Fibroblast of the aortic adventitia (primary cell): ENCODE measurements at places on chromosomes 1 and 21.

- DNase-seq = no peak
Observed at GRCh38 chr1:245036102-245036501, 118.7 kb upstream of the KIF26B start.

- no peak for DNase-seq
Observed at GRCh38 chr1:11704691-11705475, 13.4 kb downstream of the DRAXIN start.

DNA sequence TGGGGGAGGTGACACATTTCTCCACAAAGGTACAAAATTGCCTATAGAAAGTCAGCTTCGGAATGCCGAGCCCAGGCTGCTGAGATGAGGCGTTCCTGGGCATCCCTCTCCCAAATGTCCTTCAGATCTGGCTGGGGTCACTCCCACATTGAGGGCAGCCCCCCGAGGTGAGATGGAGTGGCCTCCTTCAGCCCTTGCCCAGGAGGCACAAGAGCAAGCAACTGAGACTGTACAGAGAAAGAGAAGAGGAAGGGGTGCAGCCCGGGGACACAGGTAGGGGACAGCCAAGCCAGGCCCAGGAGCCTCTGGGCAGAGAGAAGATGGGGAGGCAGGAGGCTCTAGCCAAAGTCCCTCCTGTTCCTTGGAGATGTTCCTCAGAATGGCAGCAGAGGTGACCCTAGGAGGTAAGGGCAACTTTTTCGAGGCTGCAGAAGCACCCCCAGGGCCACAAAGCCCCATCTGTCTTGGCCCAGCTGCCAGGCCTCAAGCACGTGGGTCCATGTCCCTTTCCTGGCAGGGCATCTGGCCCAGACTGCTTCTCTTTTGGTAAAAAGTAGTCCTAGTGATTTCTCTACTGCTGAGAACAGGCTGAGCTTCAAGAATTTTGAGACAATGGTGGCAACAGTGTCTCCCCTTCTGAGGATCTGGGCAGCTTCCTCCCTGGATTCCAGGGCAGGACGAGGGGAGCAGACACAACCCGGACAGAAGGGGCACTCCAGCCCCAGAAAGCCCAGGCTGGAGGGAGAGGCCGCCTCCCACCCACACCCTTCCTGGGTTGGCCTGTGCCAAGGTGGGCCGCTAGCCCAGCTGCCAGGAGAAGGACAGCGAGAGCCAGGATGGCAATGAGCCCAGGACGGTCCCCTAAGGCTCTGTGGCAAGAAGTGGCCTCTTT is 68.0 kb downstream of the LRRN2 start:
- DNase-seq = no peak

- peak; percentile 2 for DNase-seq
Observed at GRCh38 chr1:191831572-191831971, 326.7 kb upstream of the RGS18 start.

DNA sequence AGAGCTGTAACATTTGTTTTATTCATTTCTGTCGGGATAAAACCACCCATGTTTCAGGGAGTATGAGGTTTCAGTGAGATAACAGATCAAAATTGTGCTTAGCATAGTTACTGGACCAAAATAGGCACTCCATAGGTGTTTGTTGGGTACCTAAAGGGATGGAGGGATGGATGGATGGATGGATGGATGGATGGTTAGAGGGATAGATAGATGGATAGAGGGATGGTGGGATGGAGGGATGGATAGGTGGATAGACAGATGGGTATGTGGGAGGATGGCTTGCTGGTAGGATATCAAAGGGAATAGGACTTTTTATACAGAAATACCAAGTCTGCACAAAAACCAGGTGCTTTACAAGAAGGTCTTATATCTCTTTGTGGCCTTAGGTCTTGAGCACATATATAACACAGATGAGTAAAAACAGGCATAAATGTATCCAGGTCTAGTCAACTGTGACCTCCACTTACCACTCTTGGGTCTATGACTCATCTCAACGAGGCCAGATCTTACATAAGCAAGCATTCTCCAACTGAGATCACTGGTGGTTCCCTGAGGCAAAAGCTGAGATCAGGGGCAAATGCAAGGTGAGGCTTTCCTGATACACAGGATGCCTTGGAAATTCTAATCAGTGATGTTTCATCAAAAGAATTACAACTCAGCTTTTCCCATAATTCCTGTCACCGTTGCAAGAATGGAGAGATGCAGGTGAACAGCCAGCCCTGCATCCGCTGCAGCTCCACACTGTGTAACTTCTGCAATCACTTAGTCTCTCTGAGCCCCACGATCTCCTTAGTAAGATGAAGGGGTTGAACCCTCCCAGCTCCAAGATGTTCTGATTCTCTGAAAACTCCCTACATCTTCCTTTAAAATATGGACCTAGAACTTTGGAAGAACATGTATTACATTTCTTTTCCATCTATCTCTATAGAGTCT is 32.0 kb downstream of the PTAFR start:
- peak; percentile 56 for DNase-seq

DNA sequence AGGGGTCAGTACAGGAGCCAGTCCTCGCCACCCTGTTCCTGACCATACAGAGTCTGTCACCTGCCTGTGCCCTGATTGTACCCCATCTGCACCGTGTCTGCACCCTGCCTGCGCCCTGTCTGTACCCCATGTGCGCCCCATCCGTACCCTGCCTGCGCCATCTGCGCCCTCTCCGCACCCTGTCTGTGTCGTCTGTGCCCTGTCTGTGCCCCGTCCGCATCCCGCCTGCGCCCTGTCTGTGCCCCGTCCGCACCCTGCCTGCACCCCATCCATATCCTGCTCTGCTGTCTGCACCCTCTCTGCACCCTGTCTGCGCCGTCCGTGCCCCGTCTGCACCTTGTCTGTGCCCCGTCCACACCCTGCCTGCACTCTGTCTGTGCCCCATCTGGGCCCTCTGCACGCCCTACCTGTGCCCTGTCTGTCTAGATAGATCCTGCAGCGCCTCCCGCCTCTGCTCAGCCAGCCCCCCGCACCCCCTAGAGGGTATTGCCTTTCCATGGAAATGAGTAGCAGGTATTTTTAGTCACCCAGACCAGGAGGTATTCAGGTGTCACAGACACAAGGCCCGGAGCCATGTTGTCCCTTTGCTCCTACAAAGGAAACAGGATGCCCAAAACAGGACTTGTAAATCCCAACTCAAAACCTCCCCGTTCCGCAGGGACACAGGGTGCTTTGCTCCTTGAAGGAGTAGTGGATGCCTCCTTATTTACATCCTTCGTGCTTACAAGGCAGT is 7.7 kb upstream of the NPHP4 start:
- DNase-seq = no peak
